Naive B cell (primary cell): ENCODE measurements at places on chromosomes 13 and 19.

- H3K4me3 ChIP-seq, result no peak overlapping the region
- no peaks in the 10 kb centered on the region for H3K36me3 ChIP-seq
- H3K4me1 ChIP-seq, result no peaks in the 10 kb centered on the region
- DNase-seq, result no peak
Observed at GRCh38 chr13:91776611-91777193, 378.3 kb downstream of the GPC5 start.

DNA sequence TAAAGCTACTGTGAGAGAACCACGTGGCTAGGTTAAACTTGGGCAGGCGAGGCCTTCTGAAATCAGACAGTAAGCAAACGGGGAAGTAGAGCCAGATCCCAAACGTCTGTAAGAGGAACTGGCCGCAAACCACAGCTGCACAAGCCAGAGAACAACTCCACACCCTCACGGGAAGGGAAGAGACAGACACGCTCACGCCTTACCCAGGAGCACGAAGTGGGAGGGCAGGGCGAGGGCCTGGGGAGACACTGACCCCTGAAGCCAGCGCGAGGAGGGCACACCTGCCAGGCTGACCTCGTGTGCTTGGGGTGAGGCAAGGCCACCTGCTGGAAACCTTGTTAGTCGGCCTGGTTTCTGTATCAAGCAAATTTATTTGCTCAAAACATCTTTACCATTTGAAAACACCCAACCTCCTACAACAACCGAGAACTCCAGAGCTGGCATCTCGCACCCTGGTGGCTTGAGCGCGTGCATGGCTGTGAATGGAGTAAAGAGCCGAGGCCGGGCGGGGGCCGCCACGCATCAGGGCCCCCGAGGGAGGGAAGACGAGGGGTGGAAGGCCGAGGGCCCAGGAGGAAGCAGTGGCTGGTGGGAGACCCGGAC is 7.3 kb downstream of the POLR2E start:
- peak overlapping the region; percentile 71 for H3K4me3 ChIP-seq
- H3K36me3 ChIP-seq, result peaks cover 10% of the 10 kb centered on the region
- H3K27ac ChIP-seq, result peak overlapping the region; percentile 88
- peak; percentile 71 for DNase-seq

- no peak for DNase-seq
- H3K4me3 ChIP-seq, result no peak overlapping the region
- H3K4me1 ChIP-seq, result no peaks in the 10 kb centered on the region
- no peak overlapping the region for H3K27ac ChIP-seq
Observed at GRCh38 chr13:103625194-103625593, 559.0 kb upstream of the SLC10A2 start.

DNA sequence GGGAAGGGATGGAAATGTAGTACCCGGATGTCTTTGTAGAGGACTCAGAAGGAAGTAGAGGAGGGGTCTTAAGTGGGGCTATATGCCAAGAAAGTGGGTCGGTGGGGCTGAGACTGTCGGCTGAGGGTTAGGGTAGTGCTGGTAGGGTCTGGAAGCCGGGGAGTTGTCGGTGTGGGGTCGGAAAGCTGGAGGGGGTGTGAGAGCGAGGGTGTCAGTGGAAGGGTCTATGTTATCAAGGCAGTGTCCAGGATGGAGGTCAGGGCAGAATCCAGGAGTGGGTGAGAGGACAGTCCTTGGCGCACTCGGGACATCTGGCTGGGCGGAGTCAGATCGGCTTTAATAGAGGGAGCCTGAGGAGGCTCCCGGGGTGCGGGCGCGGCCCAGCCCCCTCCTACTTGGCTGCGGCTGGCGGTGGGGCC is 1.7 kb downstream of the HSPB6 start:
- no peak for DNase-seq
- no peaks in the 10 kb centered on the region for H3K36me3 ChIP-seq
- no peak overlapping the region for H3K27ac ChIP-seq
- no peak overlapping the region for H3K4me3 ChIP-seq
- H3K27me3 ChIP-seq, result peaks cover 9% of the 10 kb centered on the region
- H3K4me1 ChIP-seq, result peaks cover 38% of the 10 kb centered on the region

- DNase-seq, result no peak
- H3K27me3 ChIP-seq, result no peaks in the 10 kb centered on the region
- no peak overlapping the region for H3K27ac ChIP-seq
Observed at GRCh38 chr13:64276232-64276631, 2860.6 kb upstream of the PCDH20 start.

GRCh38 chr13:73820688-73821087 is 313.5 kb downstream of the KLF12 start:
- peaks cover 29% of the 10 kb centered on the region for H3K4me1 ChIP-seq
- peaks cover 10% of the 10 kb centered on the region for H3K36me3 ChIP-seq
- H3K27me3 ChIP-seq, result no peaks in the 10 kb centered on the region

- peaks cover 51% of the 10 kb centered on the region for H3K36me3 ChIP-seq
- no peak overlapping the region for H3K27ac ChIP-seq
- H3K27me3 ChIP-seq, result no peaks in the 10 kb centered on the region
- DNase-seq, result no peak
- H3K4me1 ChIP-seq, result no peaks in the 10 kb centered on the region
Observed at GRCh38 chr19:44280916-44281315, 21.2 kb downstream of the ZNF233 start.

GRCh38 chr19:21604951-21605476 is 99.6 kb downstream of the ZNF429 start:
- no peaks in the 10 kb centered on the region for H3K36me3 ChIP-seq
- no peaks in the 10 kb centered on the region for H3K27me3 ChIP-seq
- peak overlapping the region; percentile 87 for H3K4me3 ChIP-seq
- H3K27ac ChIP-seq, result peak overlapping the region; percentile 94
- H3K4me1 ChIP-seq, result peaks cover 20% of the 10 kb centered on the region

DNA sequence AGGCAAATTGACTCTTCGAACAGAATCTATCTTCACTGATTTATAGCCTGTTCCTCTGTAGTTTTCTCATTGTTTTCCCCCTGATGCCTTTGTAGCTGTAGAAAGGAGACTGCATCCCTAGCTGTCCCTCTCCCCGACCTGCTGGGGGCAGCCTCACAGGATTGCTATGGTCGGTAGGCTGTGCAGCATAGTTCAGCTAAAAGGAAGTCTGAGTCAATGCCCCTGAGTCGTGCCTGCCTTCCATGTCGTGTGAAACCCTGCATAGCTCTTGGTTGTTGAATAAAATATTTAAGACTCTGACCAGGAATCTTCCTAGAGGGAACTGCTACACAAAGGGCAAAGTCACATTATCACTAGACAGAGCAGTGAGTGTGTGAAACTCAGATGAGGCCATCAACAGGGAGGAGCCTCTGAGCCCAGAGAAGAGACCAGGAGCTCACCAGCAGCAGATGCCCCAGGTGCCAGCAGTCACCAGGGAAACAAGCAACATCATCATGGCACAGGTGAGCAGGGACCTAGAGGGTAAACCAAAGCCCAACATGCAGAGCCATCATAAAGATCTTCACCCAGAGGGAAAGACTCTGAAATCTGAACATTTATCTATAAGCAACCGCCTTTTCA is 108.4 kb upstream of the NBEA start:
- no peaks in the 10 kb centered on the region for H3K4me1 ChIP-seq
- H3K36me3 ChIP-seq, result no peaks in the 10 kb centered on the region
- H3K4me3 ChIP-seq, result no peak overlapping the region

- H3K4me1 ChIP-seq, result no peaks in the 10 kb centered on the region
- H3K27ac ChIP-seq, result no peak overlapping the region
- no peak for DNase-seq
- H3K4me3 ChIP-seq, result no peak overlapping the region
- H3K36me3 ChIP-seq, result no peaks in the 10 kb centered on the region
Observed at GRCh38 chr13:26529441-26529840, 28.0 kb upstream of the WASF3 start.

DNA sequence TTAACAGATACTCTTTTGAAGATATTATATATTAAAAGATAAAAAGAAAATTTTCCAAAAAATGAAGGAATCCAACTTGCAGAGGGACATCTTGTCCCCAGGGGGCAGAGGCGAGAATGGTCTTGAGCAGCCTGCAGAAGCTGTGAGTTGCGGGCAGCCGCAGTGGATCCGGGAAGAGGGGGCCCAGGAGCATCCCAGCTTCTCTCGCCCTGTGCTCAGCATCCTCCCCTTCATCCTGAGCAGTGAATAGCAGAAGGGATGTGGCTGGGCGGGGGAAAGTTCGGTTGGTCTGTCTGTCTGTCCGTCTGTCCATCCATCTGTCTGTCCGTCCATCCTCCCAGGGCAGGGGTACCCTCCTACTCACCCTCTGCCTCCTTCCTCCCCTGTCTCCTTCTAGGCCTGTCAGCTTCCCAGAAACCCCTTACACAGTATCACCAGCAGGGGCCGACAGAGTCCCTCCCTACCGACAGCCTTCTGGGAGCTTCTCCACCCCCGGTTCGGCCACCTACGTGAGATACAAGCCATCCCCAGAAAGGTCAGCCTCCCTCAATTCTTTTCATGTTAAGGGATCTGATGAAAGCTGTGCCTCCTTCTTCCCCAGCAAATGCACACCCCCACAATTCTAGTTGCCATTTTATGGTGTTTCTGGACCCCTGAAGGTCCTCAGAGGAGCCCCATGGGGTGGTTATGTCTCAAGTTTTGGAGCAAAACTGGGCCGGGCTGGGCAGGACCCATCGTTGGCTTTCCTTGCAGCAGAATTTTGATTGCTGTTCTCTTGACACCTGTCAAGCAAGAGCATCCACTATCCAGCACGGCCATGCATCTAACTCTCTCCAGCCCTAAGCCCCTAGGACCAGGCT is 81.6 kb downstream of the DPF1 start:
- peak overlapping the region; percentile 44 for H3K27ac ChIP-seq
- peaks cover 8% of the 10 kb centered on the region for H3K36me3 ChIP-seq
- no peak overlapping the region for H3K4me3 ChIP-seq
- H3K27me3 ChIP-seq, result no peaks in the 10 kb centered on the region
- no peak for DNase-seq
- peaks cover 18% of the 10 kb centered on the region for H3K4me1 ChIP-seq

- H3K4me1 ChIP-seq, result no peaks in the 10 kb centered on the region
- no peaks in the 10 kb centered on the region for H3K36me3 ChIP-seq
- no peak for DNase-seq
- H3K27ac ChIP-seq, result no peak overlapping the region
Observed at GRCh38 chr13:98201984-98202383, 24.9 kb upstream of the RNF113B start.

- H3K4me3 ChIP-seq, result no peak overlapping the region
- H3K27ac ChIP-seq, result no peak overlapping the region
Observed at GRCh38 chr19:8501516-8501915, 924 bp downstream of the PRAM1 start.

- H3K27me3 ChIP-seq, result peaks cover 77% of the 10 kb centered on the region
- no peak for DNase-seq
- H3K4me1 ChIP-seq, result peaks cover 18% of the 10 kb centered on the region
- H3K27ac ChIP-seq, result peak overlapping the region; percentile 98
- H3K36me3 ChIP-seq, result peaks cover 6% of the 10 kb centered on the region
Observed at GRCh38 chr13:99968521-99969452, 2.8 kb downstream of the ZIC5 start.

DNA sequence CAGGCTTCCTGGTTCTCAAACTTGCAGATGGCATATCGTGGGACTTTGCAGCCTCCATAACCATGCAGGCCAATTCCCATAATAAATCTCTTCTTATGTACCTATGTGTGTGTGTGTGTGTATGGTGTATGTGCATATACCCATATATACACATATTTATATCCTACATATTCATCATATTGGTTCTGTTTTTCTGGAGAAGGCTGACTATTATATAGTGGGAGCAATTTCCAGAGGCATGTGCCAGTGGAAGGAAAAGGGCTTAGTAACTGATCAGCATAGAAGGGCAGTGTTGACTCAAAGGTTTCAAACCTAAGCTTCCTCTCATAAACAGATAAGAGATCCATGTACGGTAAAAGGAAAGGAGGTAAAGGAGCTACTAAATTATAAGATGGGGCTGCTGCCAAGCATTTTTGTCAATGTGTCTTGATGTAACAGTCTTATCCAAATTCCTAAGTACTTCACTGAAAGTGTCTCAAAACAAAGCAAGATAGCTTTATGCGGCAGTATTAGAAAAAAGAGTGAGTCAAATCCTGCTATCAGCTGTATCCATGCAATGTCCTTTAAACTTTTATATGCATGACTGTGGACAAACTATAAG is 432.1 kb downstream of the TBC1D4 start:
- no peaks in the 10 kb centered on the region for H3K36me3 ChIP-seq
- no peak overlapping the region for H3K27ac ChIP-seq
- no peak overlapping the region for H3K4me3 ChIP-seq
- no peaks in the 10 kb centered on the region for H3K27me3 ChIP-seq
- no peak for DNase-seq

GRCh38 chr13:37173214-37173613 is 67.8 kb upstream of the CSNK1A1L start:
- H3K27me3 ChIP-seq, result no peaks in the 10 kb centered on the region
- no peak overlapping the region for H3K27ac ChIP-seq
- no peaks in the 10 kb centered on the region for H3K4me1 ChIP-seq
- DNase-seq, result no peak

DNA sequence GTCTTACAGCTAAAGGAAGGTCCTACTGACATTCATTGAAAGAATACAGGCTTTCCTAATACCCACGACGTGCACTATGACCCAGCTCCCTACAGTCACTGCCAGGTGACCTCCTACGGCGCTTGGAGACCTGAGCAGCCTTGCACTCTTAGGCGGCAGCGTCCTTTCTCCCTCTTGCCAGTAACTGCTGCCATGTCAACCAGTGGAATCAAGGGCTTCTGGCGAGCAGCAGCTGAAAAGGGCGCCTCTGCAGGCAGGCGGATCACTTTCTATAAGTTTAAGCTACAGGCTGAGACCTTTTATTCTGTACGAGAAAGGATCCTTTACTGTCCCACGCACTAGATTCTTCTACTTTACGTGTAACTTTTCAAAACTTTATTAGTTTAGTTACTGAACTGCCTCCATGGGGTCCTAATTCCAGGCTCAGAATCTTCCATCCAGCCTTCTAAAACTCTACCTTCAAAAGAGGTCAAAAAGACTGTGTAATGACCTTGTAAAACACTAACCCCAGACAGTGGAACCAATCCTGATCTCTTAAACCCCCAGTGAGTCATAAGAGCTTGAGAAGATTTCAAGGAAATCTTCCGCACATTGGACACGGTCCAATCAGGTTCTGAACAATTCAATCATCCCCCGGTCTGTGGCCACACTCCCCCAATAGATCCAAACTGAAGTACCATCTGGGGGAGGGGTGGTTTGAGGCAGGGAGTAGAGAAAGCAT is 1.9 kb downstream of the KCTD12 start:
- H3K27me3 ChIP-seq, result no peaks in the 10 kb centered on the region
- no peaks in the 10 kb centered on the region for H3K36me3 ChIP-seq
- no peak for DNase-seq
- no peak overlapping the region for H3K27ac ChIP-seq

GRCh38 chr13:45447050-45447661 is 17.6 kb upstream of the COG3 start:
- H3K27ac ChIP-seq, result no peak overlapping the region
- peaks cover under 1% of the 10 kb centered on the region for H3K4me1 ChIP-seq
- no peak for DNase-seq
- no peaks in the 10 kb centered on the region for H3K36me3 ChIP-seq
- H3K27me3 ChIP-seq, result peaks cover 4% of the 10 kb centered on the region

DNA sequence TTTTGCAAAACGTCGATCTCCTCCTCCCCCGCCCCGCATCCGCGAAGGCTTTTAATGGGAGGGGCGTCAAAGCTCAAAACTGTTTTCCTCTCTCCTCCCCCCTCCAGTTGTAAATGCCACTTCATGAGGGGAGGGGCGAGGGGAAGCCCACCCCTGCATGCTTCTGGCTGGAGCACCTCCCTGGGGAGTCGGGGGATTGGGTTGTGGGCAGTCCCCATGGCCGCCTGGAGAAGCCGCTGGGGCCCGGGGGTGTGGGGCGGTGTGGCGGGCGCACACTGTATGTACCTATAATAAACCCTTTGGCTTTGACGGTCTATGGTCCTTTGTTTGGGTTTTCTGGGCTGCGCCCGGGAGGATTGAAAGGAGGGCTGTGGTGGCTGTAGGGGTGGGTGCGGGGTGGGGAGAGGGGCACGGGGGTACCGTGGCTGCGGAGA is 505 bp upstream of the SHKBP1 start:
- H3K4me3 ChIP-seq, result peak overlapping the region; percentile 81
- peaks cover 32% of the 10 kb centered on the region for H3K4me1 ChIP-seq
- no peaks in the 10 kb centered on the region for H3K27me3 ChIP-seq
- H3K36me3 ChIP-seq, result peaks cover 15% of the 10 kb centered on the region

- H3K27ac ChIP-seq, result no peak overlapping the region
- H3K4me1 ChIP-seq, result peaks cover 5% of the 10 kb centered on the region
Observed at GRCh38 chr13:29529754-29530153, 65.7 kb downstream of the SLC7A1 start.
